RPMI7951 (cell line): ENCODE measurements at places on chromosomes 6 and 20. TPM values are rescaled to one million over a fixed set of nuclear protein-coding genes. Genes with fewer than 3 reads are reported as not detected.

PNPLA1 gene
- total RNA-seq, result not detected in 2 replicates

FAXC gene
- 1.8 and 4.3 TPM in 2 replicates for total RNA-seq

VSX1 gene
- total RNA-seq, result 2.8 and 3.8 TPM in 2 replicates

RAD21L1 gene
- total RNA-seq, result 0.98 and 1.4 TPM in 2 replicates

SAPCD1 gene
- 0.72 and 2.7 TPM in 2 replicates for total RNA-seq

PRND gene
- total RNA-seq, result under 0.01 and 0.10 TPM in 2 replicates

CGA gene
- total RNA-seq, result not detected in 2 replicates

TGM3 gene
- total RNA-seq, result not detected in 2 replicates

DNA sequence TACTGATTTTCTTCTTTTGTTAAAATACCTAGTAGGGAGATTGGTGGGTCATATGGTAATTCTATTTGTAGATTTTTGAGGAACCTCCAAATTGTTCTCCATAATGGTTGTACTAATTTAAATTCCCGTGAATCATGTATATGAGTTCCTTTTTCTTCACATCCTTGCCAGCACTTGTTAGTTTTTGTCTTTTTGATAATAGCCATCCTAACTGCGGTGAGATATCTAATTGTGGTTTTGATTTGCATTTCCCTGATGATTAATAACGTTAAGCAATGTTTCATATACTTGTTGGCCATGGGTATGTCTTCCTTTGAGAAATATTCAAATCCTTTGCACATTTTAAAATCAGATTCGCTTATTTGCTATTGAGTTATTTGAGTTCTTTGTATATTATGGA lies 110.9 kb downstream of the JAG1 start:
- DNase-seq, result no peak

GRCh38 chr6:118935978-118936703 lies 1.2 kb upstream of the MCM9 start:
- no peak for DNase-seq

DNA sequence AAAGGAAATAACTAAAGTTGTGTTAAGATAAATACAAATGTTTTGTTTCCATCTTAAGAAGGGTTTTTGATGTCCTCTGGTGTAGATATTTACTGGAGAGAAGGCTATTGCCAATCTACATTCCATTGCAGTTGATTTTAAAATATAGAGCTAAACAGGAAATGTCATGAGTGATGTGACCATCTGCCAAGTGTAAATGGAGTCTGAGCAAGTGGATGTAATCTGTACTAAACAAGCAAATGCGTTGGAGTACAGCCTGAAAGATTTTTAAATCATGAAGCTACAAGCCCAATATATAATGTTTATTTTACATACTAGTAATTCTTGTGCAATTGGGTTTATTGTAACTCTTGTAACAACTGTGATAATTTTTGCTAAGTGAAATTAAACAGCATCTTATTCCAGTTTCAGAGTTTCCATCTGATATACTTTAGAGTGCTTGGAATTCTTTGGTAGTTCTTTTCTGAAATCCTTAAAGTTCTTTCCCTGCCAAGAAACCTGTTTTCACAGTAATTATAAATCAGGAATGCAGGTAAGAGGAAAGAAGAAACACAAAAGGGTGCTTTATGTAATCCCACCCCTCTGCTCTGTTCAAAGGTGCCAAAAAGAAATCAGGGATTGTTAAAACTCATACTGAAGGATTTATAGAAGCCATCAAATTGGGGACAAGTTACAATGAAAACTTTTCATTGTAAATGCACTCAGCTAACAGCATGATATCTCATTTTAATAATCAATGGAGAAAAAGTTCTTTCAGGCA lies 47.2 kb upstream of the FLRT3 start:
- DNase-seq, result no peak

DNA sequence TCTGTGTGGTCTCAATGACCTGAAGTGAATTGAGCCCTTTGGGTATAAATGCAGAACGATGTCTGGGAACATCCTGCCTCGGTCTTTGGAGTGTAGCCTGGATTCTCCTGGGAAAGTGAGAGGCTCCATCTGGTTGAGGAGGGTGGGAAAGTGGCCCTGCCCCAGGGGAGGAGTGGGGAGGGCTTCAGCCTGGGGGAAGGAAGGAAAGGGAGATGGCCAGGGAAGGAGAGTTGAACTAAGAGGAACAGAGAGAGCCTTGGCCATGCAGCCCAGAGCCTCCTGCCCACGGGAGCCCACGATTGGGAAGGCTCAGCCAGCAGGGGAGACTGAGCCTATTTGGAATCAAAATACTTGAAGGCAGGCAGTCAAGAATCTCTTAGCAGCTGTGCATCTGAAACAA lies 2.3 kb upstream of the EPB41L1 start:
- DNase-seq, result no peak

DNA sequence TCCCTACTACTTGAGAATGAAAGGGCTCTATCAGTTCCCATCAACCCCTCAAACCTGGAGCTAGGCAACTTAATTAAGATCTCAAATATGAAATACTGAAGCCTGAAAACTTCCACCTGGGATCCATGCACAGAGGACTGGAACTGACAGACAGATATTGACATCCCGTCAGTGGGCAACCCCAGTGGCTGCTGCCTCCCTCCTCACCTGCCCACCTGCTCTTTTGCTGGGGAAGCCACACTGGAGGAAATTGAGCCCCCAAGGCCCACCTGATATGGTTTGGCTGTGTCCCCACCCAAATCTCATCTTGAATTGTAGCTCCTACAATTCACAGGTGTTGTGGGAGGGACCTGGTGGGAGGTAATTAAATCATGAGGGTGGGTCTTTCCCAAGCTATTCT lies 192.8 kb downstream of the LRFN2 start:
- no peak for DNase-seq

GRCh38 chr6:122718616-122719015 lies 60.9 kb upstream of the FABP7 start:
- DNase-seq, result no peak

- no peak for DNase-seq
Observed at GRCh38 chr6:40695114-40695513, 108.0 kb upstream of the LRFN2 start.

- DNase-seq, result peak; percentile 10
Observed at GRCh38 chr20:21564127-21564773, 50.4 kb upstream of the NKX2-2 start.

DNA sequence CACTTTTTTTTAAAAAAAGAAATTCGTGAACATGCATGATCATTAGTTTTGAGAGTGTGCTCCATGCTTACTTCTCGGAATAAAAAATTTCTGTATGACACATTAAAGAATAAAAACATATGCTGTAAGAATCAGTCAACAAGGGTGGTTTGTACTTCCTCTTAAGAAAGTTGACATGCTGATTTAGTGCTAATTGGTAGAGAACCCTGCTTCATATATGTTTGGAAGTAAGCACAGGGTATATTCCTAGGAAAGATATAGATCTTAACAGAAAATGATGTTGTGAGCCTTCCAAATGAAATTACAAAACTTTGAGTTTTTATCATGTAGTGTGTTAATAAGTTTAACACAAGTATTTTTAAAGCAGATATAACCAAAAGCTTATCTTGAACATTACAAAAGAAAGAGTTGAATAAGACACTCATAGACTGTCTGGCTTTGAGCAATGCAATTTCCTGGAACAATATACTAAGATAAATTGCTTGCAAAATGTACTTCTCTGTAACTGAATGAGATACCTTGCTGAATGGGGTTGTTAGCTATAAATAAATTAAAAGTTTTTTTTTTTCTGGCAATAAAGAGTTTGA lies 13.8 kb upstream of the VIP start:
- DNase-seq, result no peak

- no peak for DNase-seq
Observed at GRCh38 chr6:157538168-157538567, 157.2 kb downstream of the ZDHHC14 start.

DNA sequence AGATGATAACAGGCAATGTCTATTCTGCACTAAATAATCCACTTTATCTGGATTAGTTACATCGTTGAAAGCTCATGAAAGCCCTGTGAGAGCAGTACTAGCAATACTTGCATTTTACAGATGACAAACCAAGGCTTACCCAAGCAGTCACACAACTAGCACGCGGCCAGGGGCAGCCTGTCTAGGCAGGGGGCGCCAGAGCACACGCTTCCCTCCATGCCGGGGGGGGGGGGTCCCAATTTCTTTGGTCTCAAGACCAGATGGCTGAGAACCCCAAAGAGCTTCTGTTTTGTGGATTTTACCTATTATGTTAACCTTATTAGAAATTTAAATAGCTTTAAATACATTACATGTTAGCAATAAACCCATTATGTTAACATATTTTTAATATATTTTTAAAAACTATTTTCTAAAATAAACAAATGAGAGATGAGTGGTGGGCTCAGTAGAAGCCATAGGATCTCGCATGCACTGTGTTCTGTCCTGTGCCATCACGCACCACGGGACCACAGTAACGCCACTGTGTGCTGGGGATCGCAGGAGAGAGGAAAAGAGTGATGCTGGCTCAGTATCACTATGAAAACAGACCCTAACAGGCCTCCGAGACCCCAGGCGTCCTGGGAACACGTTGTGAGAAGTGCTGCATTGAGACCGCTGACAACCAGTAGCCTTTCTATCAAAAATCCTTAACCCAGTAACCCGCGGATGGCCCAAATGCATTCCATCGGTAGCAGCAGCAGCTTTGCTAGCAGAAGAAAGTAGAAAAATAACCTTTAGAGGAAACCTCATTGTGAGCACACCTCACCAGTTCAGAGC lies 5.3 kb upstream of the PRR18 start:
- peak; percentile 28 for DNase-seq

DNA sequence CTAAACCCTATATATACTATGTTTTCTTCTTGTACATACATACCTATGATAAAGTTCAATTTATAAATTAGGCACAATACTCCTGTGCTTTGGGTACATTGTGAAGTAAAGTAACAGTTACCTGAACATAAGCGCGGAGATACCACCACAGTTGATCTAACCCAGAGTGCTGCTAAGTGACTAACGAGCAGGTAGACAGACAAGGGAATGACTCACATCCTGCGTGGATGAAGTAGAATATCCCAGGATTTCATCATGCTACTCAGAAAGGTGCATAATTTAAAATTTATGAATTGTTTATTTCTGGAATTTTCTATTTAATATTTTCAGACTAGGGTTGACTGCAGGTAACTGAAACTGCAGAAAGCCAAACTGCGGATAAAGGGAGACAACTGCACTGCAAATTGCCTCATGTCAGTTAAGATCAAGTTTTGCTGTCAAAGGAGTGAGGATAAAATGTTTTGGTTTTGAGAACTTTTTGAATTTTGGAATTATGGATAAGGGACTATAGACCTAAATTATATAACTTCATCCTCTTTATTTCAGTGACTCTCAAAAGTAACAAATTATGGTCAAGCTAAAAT lies 14.4 kb downstream of the MKKS start:
- peak; percentile 29 for DNase-seq

- no peak for DNase-seq
Observed at GRCh38 chr20:9510911-9511310, 3.5 kb upstream of the LAMP5 start.

GRCh38 chr6:106825156-106825555 lies 149.4 kb downstream of the CD24 start:
- peak; percentile 57 for DNase-seq

GRCh38 chr20:35907017-35907701 lies 47.1 kb downstream of the SCAND1 start:
- no peak for DNase-seq

DNA sequence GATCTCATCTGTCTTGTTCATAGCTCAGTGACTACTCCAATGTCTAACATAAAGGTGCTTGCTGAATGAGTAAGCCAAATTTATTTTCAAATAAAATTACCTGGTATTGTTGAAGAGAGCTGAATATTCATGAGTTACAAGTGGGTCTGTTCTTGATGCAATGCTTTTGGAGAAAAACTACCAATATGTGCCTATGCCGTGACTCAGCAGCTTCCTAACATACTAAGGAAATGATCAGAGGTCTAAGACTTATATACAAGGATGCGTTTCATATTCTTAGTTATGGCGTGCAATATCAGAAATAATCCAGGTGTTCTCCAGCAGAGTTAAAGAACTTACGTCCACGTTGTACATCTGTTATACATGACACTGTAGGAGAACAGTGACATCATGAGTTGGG lies 5.1 kb downstream of the FAM120B start:
- no peak for DNase-seq

GRCh38 chr20:17854307-17854903 lies 114.2 kb downstream of the SNX5 start:
- peak; percentile 70 for DNase-seq

DNA sequence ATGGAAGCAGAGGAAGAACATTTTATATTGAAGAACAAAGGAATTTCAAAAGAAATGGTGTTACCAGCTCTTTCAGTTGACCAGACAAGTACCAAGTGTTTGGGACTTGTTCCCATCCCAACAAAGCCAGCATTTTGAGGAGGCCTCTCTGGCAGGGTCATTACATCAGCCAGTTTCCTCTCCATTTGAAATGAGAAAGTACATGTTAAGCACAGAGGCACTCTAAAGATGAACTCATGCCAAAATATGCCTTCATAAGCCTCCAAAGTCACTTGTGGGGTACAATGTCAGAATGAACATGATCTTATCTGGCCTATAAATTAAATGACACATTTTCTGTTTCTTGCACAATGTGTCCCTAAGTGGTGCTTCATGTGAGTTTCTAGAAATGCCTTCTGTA lies 223.9 kb downstream of the PRL start:
- peak; percentile 15 for DNase-seq

DNA sequence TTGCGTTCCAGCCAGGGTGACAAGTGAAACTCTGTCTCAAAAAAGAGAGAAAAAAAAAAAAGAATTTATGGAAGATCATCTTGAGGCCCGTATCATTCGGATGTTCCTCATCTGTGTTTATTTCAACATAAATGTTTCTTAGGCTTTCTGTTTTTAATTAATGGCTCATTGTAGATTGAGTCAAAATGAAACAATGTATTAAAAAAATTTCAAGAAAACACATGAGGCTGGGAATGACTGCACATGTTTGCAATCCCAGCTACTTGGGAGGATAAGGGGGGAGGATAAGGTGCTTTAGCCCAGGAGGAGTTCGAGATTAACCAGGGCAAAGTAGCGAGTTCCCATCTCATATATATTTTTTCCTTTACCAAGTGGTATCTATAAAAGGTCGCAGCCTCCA lies 47.3 kb downstream of the ITCH start:
- no peak for DNase-seq

- DNase-seq, result no peak
Observed at GRCh38 chr6:43739642-43740091, 30.3 kb upstream of the VEGFA start.

- DNase-seq, result no peak
Observed at GRCh38 chr6:120055071-120055470, 705.5 kb upstream of the MAN1A1 start.

GRCh38 chr6:137660296-137660731 lies 166.1 kb upstream of the OLIG3 start:
- no peak for DNase-seq

- peak; percentile 82 for DNase-seq
Observed at GRCh38 chr6:44730771-44731391, 343.4 kb downstream of the CDC5L start.

DNA sequence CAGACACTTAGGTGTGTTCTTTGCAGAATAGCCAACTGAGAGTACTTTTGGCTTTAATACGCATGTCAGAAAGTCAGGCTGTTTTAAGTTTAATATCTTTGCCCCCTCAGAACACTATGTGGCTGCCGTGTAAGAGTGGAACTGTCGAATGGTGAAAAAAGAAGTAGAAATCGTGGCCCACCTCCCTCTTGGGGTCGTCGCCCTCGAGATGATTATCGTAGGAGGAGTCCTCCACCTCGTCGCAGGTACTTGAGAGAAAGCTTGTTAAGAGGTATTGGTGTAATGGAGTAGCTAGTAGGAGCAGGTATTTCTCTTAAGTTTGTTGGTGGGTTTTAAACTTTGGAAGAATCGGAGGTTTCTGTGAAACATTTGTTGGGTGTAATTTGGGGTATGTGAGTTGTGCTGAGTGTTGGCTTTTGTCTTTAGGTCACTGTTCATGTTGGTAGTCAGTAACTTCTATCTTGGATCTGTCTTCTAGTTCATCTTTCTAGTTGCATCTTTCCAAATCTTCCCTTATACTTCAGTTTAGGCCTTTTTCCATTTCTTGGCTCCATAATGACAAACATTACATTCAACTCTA lies 4.7 kb downstream of the SRSF3 start:
- DNase-seq, result no peak
